ENCODE measurements at places on chromosomes 11 and 22.

- DNase-seq = no peak
Measured at GRCh38 chr11:91078221-91078620, 855.4 kb upstream of the CHORDC1 start.

DNA sequence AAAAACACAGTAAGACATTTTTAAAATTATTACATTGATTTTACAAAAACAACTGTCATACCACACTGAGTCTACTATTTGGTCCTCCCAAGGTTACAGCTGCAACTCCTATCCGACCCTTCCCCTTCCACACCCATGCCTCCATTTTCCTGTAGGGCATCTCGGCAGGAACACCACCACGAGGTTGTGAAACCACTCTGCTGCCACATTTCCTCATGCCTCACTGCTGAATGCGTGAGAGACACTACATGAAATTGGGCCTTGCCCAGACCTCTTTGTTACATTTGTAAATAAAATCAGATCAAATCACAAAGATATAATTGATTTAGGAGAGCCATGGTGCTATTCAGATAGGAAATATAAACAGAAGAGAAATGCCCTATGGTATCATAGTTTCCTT, 2.0 kb downstream of the ARHGAP32 start:
- peak; percentile 52 for DNase-seq

DNA sequence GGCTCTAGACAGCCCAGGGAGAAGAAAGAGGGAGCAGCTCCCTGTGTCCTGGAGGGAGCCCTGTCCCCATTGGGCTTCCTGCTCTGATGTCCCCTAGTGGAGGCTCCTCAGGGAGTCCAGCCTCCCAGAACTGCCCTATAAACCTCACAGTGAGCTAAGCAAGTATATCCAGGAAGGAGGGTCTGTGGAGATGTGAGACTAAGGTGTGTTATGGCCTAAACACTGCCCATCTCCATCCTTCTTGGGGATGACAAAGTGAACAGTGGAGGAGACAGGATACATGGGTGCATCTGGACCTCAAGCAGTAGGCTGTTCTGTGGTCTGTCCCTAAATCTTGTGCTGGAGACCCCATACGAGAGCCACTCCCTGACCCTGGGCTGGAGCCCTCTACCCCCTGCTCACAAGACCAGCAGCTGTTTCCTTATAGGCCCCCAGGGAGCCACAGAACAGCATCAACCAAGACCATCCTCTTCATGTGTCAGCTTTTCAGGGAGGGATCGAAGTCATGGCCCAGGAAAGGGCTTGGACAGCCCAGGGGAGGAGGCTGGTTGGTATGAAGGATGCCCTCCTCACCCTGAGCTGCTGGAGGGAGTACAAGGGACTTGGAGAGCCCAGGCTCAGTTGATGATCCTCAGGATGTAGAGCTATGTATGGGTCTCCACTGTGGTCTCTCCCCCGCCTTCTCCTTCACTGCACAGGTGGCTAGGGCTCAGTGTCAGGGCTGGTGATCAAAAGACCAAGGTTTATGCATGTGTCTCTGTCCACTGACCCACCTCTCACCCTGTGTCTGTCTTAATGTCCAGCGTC, 49.7 kb upstream of the TOP3B start:
- no peak for DNase-seq

DNA sequence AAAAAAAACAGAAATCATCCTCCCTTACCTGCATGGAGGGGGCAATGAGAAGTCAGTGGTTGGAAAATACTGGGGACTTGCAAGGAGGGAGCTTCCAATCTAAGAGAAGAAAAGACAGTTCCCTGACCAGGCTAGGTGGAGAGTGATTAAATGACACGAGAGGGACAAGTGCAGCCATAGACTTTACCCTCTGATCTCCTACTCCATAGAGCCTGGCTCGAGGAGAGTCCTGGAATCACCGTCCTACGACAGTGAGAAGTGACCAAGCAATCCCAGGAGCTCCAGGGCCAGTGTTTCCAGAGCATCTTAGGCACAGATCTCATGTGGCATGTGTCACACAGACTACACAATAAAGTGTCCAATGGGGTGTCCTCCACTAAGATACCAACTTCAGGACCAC, 25.7 kb downstream of the MYH9 start:
- no peak for DNase-seq

DNA sequence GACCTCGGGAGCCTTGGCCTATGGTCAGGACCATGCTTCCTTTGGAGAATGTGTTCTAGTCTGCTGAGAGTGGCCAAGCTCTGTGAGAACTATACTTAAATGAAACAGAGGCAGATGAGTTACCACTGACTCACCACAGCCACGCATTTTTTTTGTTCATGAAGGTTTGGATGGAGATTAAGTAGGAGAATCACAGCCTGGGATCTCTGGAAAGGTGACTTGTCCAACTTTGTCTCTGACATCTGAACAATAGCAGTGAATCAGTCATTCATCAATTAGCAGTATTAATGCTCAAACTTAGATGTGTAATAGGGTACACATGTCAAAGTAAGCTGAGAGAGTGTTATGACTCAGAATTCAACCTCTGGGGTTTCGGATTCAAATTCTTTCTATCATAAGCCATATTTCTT, 100.7 kb upstream of the ANO3 start:
- DNase-seq = peak; percentile 92

DNA sequence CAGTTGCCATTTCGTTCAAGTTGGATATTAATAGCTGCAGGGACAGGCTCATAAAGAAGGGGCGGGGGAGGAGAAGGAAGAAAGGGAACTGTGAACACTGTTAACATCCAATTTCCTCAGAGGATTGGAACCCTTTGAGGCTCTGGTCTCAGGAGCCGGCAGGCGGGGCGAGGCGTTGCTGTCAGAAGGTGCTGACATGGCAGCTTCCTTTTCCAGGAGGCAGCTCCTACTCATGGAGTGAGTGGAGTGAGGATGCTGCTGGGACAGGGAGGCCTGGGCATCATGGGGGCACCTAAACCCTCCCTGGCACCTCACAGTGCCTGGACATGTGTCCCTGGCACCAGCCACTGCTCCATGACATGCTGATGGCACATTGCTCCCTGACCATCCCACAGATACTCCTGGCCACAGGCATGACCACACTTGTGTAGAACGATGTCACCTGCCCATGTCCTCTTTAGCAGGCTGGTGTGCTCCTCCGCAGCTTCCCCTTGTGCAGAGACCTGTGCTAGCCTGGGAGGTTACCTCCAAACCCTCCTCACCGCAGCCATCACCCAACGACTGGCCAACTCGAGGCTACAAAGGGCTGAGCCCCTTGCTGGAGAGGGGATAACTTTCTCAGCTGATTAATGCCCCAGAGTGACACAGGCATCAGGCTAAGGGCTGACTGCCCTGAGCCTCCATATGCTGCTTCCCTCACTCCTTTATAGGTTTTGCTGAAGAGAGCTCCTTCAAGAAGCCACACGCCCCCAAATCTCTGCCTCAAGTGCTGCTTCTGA, 79.6 kb upstream of the NECTIN1 start:
- no peak for DNase-seq

- DNase-seq = no peak
Measured at GRCh38 chr11:17076517-17077239, 789 bp downstream of the RPS13 start.

- peak; percentile 62 for DNase-seq
Measured at GRCh38 chr11:2927851-2928604, 1.2 kb downstream of the PHLDA2 start.

- DNase-seq = no peak
Measured at GRCh38 chr11:1872267-1872985, 19.3 kb downstream of the PRR33 start.

- peak; percentile 5 for DNase-seq
Measured at GRCh38 chr11:42161886-42162285, 702.4 kb upstream of the LRRC4C start.

DNA sequence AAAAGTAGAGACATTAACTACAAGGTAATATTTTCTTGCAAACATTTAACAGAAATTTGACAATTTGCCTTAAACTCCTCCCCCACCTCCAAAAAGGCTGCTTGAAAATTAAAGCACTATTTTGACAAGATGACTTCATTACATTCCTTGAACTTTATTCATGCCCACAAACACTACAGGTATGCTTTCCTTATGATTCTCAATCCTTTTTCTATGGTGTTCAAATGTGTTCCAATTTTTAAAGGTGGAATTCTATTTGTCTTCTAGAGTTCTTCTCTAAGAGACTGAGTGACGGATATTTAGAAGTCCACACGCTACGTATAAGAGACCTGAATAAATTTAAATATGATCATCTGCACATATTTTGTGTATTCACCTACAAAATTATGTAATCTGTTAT, 69.4 kb downstream of the MRTFA start:
- DNase-seq = no peak

DNA sequence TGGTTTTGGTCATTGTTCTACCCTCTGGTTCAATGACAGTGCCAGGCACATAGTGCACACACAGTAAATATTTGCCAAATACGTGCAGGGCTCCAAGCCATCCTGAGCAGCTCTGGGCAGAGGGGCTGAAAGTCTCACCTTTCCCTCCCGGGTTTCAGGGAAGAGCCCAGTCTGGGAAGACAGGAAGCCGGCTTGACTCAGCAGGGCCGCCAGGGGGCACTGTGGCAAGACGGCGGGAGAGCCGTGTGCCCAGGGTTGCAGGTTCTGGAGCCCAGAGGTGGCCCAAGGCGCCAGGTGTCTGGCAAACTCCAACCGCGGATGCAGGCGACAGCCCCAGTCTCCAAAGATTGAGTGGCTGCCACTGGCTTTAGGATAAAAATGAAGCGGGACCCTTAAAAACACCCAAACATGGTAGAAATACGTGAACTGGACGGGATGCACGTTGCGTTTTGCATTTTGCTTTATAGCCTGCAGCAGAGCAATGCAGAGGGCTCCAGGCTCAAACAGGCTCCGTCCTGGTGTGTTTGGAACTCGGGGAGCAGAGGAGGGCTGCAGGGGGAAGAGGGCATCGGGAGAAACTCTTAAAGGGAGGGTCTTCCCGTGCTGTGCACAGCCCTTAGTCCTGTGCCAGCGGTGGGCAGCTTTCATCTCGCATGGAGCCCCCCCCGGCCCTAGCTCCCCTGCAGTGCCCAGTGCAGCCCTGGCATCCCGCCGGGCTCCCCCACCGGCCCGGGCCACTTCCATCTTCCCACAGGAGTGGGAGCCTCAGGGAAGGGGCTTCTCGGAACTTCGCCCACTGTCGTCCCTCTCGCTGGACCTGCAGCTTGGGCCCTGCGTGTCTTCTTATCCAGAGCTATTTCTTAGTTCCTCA, 10.7 kb downstream of the KRTAP5-5 start:
- DNase-seq = peak; percentile 7

DNA sequence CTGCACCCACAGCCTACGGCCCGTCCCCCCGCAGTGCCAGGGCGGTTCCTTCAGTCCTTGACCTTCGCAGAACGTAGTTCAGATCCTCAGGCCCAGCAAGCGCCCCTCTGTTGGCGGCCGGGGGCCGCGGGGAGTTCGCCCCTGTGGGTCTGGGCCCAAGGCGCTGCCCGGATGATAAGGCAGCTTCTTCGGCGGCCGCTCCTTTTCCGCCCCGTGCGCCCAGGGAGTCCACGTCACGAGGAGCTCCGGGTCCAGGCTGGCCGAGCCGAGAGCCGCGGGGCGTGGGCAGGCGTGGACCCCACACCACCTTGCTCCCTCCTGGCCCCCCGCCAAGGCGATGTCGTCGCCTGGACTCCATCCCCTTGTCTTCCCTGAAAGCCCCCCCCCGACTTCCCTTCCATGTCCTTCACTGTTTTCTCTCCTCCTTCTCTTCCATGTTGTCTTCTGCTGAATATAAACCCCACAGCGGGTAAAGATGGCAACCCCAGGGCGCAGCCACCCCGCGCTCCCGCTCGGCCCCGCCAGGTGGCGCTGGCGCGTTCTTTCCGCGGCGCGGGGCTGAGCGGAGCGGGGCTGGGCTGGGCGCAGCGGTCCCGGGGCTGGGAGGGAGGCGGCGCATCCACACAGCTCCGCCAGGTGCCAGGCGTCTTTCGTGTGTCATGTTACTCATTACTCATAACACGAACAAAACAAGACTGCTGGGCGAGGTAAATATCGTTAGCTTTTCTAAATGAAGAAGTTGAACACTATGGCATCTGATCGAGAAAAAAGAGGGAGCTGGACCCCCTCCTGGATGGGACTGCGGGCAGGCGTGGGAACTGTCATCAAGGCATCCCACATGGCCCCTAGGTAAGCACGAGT, 321.0 kb downstream of the NTM start:
- no peak for DNase-seq

- no peak for DNase-seq
Measured at GRCh38 chr11:92246630-92247029, 22.0 kb downstream of the FAT3 start.

DNA sequence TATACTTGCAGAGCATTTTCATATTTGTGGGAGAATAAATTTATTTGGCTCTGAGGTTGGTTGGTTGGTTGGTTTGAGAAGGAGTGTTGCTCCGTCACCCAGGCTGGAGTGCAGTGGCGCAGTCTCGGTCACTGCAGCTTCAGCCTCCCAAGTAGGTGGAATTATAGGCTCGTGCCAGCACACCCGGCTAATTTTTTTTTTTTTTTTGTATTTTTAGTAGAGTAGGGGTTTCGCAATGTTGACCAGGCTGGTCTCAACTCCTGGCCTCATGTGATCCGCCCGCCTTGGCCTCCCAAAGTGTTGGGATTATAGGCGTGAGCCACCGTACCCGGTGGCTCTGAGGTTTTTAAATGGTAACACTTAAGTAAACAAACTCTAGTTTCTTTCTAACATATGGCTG, 161.1 kb downstream of the TEAD1 start:
- no peak for DNase-seq

DNA sequence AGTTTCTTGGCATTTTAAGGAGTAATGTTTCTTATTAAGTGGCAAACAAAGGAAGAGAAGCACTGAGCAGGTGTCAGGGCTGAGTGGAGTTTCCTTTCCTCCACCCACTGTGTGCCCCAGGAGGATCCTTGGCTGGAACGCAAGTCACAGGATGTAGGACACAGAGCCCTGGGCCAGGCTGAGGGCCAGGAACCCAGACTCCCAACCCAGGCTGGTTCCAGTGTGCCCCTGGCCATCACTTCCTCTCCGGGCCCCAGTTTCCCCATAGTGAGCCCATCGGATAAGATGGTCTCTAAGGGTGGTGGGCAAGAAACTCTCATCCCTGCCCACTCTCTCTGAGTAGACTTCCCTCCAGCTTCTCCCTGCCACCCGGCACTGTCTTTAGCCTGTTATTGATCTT, 45.3 kb downstream of the LMO1 start:
- DNase-seq = no peak

DNA sequence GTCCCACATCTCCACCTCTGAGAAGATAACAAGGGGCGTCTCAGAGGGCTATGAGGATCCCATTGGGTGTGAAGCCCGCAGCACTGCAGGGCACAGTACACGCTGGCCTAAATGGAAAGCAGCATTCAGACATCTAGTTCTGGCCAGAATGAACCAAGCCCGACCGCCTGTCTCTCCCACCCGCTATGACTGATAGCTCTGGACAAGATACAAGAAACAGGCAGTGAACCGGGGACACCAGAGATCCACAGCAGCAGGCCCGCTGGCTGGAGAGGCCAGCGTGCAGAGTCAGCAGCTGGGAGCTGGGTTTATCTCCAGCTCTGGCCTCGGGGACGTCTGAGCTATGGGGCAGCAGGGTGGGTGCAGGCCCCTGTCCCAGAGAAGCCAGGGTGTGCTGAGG, 9.6 kb downstream of the CERK start:
- no peak for DNase-seq

GRCh38 chr11:17392872-17393271, 4.4 kb upstream of the KCNJ11 start:
- no peak for DNase-seq

DNA sequence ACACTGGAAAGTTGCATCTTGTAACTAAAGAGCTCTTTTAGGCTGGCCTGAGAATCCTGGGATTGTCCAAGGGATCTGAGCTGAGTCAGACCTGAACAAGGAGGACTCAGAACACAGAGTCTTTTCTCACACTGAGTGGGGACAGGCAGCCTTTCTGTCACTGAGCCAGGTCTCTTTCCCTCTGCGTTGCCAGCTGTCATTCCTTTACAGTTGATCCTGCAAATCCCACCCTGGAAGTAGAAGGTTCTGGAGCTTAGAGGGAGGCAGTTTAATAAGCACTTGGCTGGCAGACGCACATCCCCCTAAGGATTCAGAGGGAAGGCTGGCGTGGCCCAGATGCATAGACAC, 76.3 kb upstream of the SUSD2 start:
- peak; percentile 71 for DNase-seq

Measured in foreskin fibroblast (primary cell).